ENCODE measurements at places on chromosomes 7 and 10.

GRCh38 chr7:28409716-28410627 is 2.3 kb upstream of the CREB5 start:
- DNase-seq = no peak

- DNase-seq = no peak
Observed at GRCh38 chr7:22343071-22343470, 13.9 kb downstream of the RAPGEF5 start.

GRCh38 chr7:105672801-105673200 is 91.5 kb upstream of the EFCAB10 start:
- DNase-seq = no peak

GRCh38 chr7:43750016-43750887 is 8.2 kb upstream of the BLVRA start:
- no peak for DNase-seq

DNA sequence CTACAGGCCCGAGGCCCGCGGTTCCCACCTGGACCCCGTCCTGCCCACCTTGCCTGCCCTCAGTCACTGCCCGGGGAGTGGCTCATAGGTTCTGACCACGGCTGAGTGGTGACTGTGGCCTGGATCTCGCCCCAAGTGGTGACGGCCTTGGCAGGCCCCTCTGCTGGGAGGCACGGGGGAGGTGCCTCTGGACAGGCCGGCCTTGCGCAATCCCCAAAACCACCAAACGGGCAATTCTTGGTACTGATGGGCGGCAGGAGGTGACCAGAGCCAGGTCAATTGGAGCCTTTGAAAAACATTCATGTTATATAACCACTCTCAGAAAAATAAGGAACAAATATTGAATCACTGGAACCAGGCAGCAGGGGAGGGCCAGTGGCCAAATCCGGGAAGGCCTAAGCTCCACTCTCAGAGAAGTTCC is 83.4 kb downstream of the PRKAG2 start:
- DNase-seq = no peak

GRCh38 chr10:97154162-97154561 is 31.6 kb downstream of the SLIT1 start:
- DNase-seq = no peak

- no peak for DNase-seq
Observed at GRCh38 chr10:127431525-127431924, 117.6 kb upstream of the NPS start.

DNA sequence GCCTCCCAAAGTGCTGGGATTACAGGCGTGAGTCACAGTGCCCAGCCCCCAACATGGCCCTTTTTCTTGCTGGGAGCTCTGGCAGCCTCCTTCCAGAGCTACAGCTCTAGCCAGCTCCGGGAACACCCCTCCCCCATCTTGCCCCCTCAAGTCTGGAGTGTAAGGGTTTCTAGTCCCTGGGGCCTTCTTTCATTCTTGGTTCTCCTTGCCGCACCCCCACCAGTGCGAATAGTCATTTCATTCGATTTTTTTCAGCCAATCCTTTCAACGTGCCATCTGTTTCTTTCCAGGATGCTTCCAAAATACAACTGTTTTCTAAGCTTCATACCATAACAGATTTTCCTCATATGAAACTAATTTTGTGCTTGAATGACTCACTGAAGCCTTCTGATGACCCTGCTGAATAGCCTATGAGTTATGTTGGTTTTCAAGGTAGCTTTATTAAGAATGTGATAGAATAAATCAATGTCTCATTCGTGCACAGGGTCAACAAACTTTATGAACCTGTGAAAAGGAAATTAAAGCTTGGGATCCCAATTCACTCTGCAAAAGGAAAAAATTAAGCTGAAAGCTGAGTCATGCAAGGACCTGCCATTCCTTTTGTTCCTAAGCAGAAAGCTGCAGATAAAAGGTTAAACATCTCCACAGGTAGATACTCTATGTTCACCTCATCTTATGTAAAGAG is 38.6 kb downstream of the CDC14C start:
- no peak for DNase-seq

GRCh38 chr7:79590916-79591623 is 137.6 kb upstream of the MAGI2 start:
- no peak for DNase-seq

DNA sequence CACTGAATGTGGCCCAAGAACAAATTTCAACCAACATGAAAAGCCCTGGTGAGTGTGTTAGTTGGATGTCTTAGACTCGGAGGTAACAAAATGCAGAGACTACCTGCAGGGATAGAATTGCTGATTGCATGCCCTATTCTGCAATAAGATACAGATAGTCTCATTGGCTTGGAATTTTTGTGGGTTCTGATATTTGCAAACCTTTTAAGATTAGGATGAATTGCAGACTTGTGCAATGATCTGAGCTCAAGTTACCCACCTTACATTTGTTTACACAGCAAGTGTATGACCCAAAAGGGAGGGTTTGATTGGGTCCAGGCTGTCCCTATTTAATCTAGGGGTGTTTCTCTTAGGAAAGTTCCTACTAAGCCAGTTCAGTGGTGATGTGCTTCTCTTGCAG is 45.4 kb downstream of the GPR37 start:
- no peak for DNase-seq

DNA sequence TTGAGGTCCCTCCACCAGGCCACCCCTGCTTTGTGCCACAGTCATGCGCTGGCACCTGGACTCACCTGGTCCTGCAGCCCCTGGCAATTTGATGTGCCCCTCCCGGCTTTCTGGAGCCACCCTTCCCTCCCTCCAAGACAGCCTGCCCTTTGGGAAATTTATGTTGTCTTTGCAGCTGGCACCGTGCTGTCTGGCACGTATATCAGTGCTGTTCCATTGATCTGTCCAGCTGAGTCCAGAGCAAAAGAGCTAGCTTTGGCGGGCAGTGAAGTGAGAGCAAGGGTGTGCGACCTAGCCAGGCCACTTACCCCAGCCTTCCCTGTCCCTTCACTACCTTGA is 5.7 kb downstream of the RARRES2 start:
- no peak for DNase-seq

- DNase-seq = no peak
Observed at GRCh38 chr10:112715581-112715980, 234.5 kb upstream of the TCF7L2 start.
